Chondrocyte (in vitro differentiated cells): ENCODE measurements at places on chromosomes 11 and 22. TPM values are rescaled to one million over a fixed set of nuclear protein-coding genes. Genes with fewer than 3 reads are reported as not detected.

- no peak for DNase-seq
Observed at GRCh38 chr11:40029391-40029790, 1430.1 kb downstream of the LRRC4C start.

GRCh38 chr11:11349106-11349825 lies 3.8 kb downstream of the CSNK2A3 start:
- DNase-seq, result no peak

GRCh38 chr22:36405221-36405661 lies 17.5 kb upstream of the MYH9 start:
- DNase-seq, result no peak

DNA sequence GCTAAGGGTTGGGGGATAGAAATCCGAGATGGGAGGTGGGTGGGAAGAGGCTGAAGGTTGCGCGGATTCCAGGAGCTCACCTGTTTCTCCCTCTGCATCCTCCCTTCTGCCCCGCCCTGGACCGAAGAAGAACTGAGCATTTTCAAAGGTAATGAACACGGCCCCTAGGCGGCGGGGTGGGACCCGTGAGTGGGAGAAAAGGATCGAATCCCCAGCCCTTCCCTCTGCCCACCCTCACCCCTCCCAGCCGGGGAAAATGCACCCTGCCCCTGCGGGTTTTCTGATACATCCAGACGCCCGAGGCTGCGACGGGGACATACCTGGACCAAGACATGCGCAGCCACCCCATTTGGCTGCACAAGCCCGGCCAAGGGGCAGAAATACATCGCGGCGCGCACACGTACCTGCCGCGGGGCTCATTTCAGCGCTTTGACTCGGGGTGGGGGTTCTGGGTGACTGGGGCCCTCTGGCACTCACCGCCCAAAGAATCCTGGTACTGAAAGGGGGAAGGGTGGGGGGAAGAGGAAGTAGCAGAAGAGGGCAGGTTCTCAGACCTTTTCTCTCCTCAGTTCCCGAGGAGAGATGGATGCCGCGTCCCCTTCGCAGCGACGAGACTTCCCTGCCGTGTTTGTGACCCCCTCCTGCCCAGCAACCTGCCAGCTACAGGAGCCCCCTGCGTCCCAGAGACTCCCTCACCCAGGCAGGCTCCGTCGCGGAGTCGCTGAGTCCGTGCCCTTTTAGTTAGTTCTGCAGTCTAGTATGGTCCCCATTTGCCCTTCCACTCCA lies 6.0 kb downstream of the VSIG2 start:
- DNase-seq, result no peak

DNA sequence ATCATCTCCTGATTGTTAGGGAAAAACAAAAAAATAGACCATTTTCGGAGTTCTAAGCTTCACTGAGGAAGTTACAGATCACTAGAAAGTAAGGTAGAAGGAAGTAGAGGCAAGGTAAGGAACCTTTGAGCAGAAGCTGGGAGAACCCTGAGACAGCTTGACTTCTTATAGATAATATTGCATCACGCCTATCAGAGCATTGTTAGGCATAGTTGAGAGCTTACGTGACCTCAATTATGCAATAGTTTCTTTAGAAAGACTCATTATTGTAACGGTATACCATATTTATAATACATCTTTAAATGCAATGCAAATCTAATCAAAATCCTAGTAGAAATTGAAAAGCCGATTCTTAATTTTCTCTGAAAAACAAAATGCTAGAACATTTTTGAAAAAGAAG lies 4.9 kb downstream of the TBRG1 start:
- no peak for DNase-seq

- no peak for DNase-seq
Observed at GRCh38 chr11:108115500-108116140, 5.7 kb upstream of the ACAT1 start.

GRCh38 chr11:69609351-69609750 lies 31.6 kb upstream of the CCND1 start:
- no peak for DNase-seq

GRCh38 chr11:88384004-88384668 lies 46.6 kb upstream of the CTSC start:
- no peak for DNase-seq

DNA sequence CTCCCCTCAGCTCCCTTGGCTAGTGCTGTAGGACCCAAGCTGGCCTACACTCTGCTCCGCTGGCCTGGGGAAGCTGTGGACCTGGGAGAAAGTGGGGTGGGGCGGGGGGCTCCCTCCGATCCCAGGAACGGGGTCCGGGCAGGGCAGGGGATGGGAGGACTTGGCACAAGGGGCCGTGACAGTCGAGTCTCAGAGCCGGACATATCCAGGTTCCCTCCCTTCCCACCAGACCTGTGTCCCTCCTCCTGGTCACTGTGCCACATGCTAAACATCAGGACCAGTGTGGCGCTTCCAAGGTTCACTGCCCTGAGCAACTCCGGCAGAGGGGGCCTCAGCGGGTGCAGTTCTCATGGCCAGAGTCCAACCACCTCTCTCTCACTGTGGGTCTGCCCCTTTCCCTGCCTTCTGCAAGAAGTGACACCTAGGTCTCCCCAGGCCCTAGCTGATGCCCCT lies 2.0 kb downstream of the DUSP8 start:
- no peak for DNase-seq

DNA sequence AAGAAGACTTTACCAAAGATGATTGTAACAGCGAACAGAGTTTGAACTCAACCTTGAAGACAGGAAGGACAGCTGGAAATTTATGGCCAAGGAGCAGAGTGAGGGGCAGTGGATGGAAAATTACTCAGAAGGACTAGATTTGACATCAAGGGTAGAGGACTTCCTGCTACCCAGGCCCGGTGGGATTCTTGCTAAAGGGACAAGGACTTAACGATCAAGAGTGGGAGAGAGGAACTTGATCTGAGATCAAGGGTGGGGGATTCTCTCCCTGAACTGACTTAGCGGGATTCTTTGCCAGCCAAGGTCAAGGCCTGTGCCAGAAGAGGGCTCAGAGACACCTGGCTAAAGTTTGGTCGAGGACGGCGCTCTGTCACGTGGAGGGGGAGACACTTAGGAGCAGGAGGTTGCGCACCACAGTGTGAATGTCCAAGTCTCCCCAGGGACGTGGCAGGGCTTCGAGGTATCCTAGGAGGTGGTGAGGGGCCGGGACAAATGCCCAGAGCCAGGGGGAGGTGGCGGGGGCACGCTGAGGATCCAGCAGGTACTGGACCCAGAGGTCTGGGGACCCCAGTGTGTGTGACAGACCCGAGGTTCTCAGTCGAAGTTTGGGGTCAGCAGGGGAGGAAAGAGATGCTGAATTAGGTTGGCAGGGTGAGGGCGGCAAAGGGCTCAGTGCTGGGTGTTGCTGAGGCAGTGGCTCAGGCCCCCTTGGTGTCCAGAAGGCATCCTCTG lies 46.1 kb upstream of the SHISAL1 start:
- peak; percentile 72 for DNase-seq

C11orf52 gene
- 0.67 to 2.0 TPM (median 0.72 TPM) in 3 replicates for total RNA-seq

P2RY6 gene
- total RNA-seq, result 0.20 TPM in 1 of 3 replicates, not detected in the others
